ENCODE measurements at places on chromosomes 3 and 15.

GRCh38 chr15:28147801-28148200, 48.7 kb upstream of the OCA2 start:
- DNase-seq, result no peak

GRCh38 chr3:170220871-170221270, 1.4 kb upstream of the PRKCI start:
- DNase-seq, result no peak

DNA sequence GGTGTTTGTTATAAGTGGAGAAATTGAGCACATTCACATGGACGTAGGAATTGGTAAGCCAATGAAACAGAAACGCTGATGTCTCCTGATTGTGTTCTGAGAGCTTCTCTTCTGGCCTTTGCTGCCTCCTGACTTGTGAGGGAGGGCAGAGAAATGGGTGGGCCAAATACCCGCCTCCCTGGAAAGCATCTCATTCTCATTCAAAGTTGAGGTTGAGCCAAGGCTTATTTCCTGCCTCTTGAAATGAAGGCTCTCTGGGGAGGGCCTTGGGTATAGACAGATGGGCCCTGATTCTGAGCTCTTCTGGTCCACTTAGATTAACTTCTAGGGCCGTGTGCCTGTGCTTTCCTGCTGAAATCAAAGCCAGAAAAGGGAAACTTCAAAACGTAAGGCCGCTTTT, 57.4 kb upstream of the MYZAP start:
- DNase-seq, result no peak

DNA sequence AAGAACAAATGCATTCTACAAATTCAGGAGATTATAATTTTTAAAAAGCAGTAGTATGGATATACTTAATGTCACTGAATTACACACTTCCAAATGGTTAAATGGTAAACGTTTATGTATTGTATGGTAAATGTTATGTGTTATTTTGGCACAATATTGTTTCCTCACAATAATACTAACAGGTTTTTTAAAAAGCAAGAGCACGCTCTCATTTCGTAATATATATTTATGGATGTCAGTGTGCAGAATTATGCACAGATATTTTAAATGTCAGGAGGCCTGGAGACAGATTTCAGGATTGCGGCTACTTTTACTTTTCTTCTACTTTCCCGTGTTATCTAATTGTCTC, 533 bp downstream of the ZNF445 start:
- DNase-seq, result no peak

GRCh38 chr3:5874931-5875341, 687.4 kb downstream of the EDEM1 start:
- no peak for DNase-seq

DNA sequence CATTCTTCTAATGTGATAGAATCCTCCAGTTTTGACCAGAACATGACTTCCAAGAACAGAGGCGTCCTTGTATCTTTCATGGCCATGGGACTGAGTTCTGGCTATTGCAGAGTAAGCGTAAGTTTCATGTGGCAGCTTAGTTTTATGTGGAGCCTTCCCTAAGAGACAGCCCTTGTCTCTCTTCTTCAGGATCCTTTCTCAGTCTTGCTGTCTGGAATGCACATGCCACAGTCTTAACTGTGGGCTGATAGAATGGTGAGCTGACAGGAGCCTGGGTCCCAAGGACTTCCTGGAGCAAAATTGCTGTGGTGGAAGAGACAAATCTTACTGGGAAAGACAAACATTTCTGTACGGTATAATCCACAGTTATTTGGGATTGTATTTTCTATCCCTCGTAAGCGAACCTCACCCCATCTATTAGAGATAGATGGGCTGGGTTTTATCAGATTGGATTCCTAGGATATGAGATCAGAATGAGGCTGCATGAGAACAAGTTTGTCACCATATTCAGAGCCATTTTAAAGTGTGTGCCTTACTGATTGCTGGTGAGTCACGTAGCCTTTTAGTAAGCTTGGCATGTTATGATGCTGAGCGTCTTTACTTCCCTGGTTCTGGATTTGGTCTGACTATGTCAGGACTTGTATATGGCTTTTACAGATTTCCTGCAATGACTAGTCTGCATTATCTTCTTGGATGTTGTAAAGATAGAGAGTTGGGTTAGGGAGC, 32.8 kb downstream of the CDIN1 start:
- no peak for DNase-seq

DNA sequence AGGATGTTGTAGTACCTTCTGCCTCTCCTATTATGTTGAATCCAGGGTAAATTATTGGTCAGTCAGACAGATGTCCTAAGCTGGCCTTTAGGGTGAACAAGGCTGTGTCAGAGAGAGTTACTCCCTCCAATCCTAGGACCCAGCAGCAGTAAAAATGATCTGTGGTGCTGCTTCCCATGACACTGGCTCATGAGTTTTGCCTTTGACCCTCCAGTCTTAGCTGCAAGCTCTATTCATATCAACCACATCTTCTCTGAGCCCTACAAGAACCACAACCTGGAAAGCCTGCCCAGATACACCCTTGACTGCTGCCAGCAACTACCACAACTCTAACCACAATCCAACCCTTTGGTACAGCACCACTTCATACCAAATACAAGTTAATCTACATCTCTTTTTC, 27.2 kb upstream of the PHLDB2 start:
- no peak for DNase-seq

DNA sequence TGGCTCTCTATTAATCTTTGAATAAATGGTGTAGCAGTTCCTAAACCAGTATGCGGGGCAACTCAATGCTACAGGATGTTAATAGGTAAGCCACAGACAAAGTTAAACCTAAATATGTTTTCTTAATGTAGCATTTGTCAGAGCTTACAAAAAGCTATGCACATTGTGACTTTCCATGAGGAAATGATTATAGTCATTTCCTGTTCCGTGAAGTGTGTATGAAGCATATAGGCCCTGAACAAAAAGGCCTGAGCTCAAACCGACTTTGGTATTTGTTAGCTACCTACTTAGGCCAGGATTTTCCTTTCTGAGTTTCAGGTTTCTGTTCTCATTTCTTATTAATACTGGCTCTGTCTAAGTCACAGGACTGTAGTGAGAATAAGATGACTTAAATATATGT, 14.2 kb downstream of the ZNF80 start:
- no peak for DNase-seq

GRCh38 chr3:152909180-152909883, 74.4 kb downstream of the P2RY1 start:
- DNase-seq, result no peak

DNA sequence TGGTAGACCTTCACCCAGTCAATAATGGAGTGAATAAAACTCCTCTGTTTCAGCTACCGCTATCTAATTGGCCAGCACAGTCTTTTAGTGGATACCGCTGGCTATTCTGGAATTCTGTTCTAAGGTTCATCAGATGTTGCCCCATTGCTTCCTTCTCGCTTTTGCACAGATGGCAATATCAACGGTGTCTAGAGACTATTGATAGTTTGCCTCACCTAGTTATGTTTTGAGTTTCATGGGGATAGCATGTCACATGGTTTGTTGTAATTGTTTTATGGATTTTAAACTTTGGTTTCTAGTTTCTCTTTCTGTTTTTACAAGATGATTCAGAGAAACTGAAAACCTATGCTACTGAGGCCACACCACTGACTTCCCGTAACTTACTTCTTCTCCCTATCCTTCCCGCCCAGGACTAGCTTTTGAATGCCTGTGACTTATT, 2.0 kb downstream of the XRN1 start:
- no peak for DNase-seq

- DNase-seq, result peak; percentile 79
Observed at GRCh38 chr3:28547677-28548076, 199.1 kb upstream of the AZI2 start.

DNA sequence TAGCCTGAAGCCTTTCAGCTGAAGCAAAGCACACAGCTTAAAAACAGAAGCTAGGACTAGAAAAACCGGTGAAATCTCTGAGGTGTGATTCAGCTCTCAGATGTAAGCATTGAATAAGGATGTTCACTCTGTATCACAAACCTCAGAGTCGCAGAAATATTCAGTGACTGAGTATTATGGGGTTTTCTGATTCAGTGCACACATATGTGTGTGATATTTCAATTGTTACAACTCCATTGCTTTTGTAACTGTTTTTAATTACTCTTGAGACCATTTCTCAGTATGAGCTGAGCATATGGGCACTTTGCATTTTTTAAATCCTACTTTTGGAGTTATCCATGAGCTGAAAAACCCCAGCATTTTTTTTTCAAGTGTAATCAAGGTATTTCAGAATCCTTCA, 868.8 kb downstream of the NTRK3 start:
- DNase-seq, result no peak

GRCh38 chr3:172982736-172983364, 158.2 kb downstream of the SPATA16 start:
- DNase-seq, result no peak

- no peak for DNase-seq
Observed at GRCh38 chr15:57445872-57446271, 69.6 kb downstream of the CGNL1 start.

DNA sequence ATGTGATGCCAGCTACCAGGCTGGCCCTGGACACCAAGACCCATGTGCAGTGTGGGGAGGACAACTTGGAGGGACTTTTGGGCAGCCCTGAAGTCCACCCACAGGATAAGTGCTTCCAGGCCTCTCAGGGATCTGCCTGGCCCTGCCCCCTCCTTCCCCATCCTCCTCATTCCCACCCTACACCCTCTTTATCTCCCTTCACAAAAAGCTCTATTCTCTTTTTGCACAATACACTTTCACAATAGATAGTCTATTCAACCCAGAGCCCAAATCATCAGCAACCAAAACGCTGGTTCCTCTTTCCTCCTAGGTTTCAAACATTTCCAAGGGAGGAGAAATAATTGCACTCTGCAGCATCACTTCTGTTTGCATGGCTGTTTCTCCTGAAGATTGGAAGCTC, 7.8 kb upstream of the ZNF710 start:
- DNase-seq, result no peak

- peak; percentile 7 for DNase-seq
Observed at GRCh38 chr3:71602256-71602655, 18.7 kb upstream of the FOXP1 start.

GRCh38 chr15:26438718-26439117, 334.1 kb downstream of the GABRB3 start:
- peak; percentile 45 for DNase-seq

GRCh38 chr15:83993591-83993990, 242.0 kb upstream of the GOLGA6L4 start:
- no peak for DNase-seq

- DNase-seq, result no peak
Observed at GRCh38 chr3:125386811-125387210, 11.7 kb upstream of the ZNF148 start.

DNA sequence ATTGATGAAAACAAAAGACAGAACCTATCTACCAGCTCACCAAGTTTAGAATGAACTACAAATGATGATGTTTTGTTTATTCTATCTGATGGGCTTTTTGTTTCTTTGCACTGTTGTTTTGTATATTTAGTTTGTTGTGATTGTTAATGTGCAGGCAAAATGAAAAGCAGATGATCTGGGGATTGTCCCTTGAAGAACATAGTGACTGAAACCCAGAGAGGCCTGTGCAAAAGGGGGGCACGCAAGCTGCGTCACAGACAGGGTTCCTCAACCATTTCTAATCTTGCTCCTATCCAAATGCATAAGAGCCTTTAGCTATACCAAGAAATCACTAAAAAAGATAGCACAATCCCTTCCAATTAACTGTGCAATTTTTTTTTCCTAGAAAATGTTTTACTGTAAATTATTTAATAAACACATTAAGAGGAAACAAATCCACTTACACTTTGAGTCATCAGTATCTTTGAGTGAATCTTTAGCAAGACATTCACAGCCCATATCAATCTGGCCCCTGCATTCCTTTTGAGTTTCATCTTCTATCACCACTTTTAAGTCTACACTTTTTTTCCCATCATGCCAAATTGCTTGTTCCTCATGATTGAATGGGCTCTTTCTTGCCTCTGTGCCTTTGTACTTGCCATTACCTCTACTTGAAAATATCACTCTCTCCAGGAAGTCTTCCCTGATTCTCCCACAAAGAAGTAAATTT, 220.3 kb downstream of the ATP8B4 start:
- no peak for DNase-seq

DNA sequence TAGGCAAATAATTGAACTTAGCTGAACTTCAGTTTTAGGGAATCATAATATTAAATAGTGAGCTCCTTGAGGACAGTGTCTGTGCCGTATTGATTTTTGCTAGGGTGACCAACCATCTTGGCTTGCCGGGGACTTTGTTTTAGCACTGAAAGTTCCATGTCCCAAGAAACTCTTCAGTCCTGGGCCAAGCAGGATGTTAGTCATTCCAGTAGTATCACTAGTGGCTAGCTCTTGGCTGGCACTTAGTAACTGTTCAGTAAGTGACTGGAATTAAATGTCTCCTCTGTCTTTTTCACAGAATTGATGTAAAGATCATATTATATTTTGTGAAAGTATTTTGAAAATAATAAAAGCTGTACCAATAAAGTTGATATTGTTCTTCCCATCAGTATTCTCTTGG, 42.3 kb downstream of the RSRC1 start:
- DNase-seq, result no peak

DNA sequence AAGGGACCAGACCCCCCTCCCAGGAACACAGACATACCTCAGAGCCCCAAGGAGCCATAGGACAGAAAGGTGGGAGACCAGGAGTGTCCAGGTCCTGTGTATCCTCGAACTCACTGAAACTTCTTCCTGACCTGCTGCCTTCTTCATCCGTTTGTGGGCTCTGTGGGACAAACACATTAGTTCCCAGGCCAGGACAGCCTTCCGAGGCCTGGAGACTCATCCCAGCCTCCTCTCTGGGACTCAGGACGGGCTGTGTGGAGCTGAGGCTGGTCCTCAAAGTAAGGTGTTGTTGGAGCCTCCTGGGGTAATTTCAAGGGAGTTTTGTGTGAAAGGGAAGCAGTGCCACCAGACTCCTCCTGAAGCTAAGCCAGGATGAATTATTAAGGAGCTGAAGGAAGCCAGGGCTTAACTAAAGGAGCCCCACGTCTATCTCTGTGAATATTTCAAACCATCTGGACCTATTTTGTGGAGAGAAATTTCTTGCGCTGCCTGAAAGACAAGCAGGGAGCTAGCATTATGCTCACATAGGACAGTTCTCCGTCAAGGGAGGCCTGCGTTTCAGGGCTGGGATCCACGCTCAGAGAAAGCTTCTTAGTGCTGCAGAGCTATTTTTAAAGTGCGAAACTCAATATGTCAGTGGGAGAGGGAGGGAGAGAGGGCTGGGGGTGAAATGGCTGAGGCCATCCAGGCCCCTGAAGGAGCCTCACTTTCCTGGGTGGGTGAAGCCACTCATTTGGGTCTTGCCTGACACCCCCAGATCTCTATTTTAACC, 29.8 kb upstream of the PLA2G4E start:
- DNase-seq, result no peak
